ENCODE measurements at places on chromosomes 5 and 9. TPM values are rescaled to one million over a fixed set of nuclear protein-coding genes. Genes with fewer than 3 reads are reported as not detected.
A peak's percentile ranks its signal among the peaks of the same experiment; 100 is the strongest.

The CCDC69 gene
- 68.4 TPM for polyA plus RNA-seq

The DAB2 gene
- polyA plus RNA-seq, result 4.8 TPM

The PCDHA9 gene
- polyA plus RNA-seq, result not detected

The HIGD2A gene
- polyA plus RNA-seq, result 101 TPM

The PCDHAC2 gene
- polyA plus RNA-seq, result not detected

The SV2C gene
- 0.01 TPM for polyA plus RNA-seq

The STC2 gene
- polyA plus RNA-seq, result not detected

The SNCAIP gene
- polyA plus RNA-seq, result not detected

The NTRK2 gene
- polyA plus RNA-seq, result not detected

The SLC34A3 gene
- not detected for polyA plus RNA-seq

The LMX1B gene
- not detected for polyA plus RNA-seq

The CTSL gene
- 18.9 TPM for polyA plus RNA-seq

The PCDHGA6 gene
- not detected for polyA plus RNA-seq

DNA sequence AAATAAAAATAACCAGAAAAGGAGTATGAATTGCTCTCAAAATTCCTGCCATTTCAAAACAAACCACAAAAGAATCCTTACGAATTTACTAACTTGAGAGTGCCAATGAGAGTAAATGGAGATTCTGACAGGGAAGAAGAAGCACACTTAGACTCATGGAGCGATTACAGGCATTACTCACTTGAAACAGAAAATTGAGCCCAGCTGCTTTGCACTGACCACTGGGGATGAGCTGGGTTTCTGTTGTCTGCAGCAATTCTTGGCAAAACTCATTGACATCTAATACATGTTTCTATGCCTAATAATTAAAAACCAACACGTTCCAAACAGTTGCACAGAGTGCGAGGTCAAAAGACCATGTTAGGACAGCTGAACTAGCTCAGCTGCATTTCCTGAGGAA lies 731.6 kb downstream of the DNAH5 start:
- no peak for DNase-seq

- no peak for DNase-seq
Measured at GRCh38 chr9:34428325-34428958, 29.9 kb downstream of the FAM219A start.

DNA sequence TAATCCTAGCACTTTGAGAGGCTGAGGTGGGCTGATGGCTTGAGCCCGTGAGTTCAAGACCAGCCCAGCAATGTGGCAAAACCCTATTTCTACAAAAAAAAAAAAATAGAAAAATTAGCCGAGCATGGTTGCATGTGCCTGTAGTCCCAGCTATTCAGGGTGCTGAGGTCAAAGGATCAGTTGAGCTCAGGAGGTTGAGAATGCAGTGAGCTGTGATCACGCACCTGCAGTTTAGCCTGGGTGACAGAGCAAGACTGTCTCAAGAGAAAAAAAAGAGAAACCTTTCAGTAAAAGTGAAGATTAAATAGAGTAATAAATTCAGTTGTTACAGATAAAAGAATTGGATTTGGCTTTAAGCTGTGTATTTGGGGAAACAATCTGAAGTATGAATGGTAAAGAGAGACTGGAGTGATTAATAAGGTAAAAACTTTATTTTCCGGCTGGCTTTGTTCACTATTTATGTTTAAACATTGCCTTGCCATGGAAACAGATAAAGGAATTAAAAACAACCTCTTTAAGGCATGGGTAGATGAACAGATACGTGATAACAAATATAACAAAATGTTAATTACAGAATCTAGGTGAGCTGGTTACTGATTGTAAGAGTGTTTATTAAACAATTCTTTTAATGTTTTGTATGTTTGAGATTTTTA lies 56.0 kb upstream of the PCAT7 start:
- no peak for DNase-seq

DNA sequence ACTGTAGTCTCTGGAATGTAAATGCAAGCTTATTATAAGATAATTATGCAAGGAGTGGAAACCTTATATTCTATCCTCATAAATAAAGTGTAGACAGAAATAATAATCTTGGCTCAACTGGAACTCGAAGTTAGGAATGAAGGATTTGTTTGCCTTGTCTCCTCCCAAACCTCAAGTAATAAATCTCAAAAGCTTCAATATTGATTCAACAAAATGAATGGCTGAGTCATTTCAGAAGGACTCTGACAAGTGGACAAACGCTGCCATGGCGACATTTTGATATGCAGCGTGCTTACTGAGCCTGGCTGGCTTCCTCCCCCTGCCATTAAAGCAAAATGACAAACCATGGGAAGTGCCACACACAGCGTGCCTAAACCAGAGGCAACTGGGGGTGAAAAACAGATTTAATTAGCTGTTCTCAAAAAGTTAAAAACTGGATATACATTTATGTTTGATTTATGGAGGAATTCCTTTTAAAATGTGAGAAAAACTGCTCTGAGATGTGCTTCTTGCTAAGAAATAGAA lies 10.5 kb upstream of the ADGRV1 start:
- no peak for DNase-seq

GRCh38 chr5:95070453-95070852 lies 214.4 kb downstream of the MCTP1 start:
- DNase-seq, result no peak

DNA sequence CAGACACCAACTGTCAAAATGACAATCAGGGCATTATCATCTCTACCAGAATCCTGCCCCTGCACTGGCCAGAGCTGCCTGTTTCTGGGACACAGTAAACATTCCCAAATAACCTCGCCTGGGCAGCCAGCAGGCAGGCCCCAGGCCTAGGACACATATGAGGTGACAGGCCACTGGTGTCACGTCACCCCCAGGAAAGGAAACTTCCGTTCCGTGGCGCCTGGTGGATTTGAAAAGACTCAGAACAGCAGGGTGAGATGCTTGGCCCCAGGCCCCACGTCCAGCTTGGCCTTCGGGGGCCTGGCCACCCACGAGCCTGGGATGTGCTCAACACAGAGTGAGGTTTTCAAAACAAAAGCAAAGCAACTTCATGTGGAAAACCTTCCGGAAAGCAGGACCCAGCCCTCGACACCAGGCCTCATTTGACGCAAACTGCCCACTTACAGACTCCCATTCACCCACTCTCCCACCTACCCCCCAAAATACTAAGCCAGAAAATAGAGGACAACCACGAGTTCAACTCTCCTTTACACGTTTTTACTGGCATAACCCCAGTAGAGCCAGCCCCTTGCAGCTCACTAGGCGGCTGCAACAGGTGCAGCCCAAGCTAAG lies 1.2 kb downstream of the SEMA4D start:
- DNase-seq, result peak; percentile 45

DNA sequence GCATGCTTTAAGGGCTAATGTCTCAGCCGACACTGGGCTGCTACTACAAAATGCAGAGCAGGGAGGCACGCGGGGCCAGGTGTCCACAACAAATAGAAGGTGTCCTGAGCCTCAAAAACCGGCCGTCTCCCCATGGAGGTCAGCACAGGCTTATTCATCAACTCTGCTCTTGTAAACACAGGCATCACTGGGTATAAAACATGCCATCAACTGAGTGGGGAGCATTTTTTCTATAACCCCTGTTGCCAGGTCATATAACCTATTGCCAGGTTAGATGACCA lies 271.6 kb downstream of the AUH start:
- no peak for DNase-seq

DNA sequence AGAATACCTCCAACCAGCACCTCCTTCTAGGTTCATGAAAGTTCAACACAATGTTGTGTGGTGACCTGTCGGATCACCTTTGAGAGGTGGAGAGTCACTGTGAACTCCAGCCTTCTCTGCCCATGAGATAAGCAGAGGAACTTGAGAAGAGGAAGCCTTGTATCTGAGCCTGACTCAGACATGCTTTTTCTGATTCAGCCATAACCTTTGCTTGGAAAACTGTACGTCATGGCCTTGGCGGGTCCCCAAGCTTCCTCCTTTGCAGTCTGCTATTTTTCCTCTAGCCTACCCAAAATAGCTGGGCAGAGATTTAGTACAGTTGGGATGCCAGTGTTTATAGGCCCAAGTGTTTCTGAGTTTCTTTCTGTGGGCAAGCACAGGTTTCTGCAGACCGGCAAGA lies 274.7 kb downstream of the CETN3 start:
- DNase-seq, result peak; percentile 7

- no peak for DNase-seq
Measured at GRCh38 chr5:3878267-3878666, 282.6 kb downstream of the IRX1 start.

GRCh38 chr5:34728236-34728635 lies 72.1 kb downstream of the RAI14 start:
- DNase-seq, result no peak

DNA sequence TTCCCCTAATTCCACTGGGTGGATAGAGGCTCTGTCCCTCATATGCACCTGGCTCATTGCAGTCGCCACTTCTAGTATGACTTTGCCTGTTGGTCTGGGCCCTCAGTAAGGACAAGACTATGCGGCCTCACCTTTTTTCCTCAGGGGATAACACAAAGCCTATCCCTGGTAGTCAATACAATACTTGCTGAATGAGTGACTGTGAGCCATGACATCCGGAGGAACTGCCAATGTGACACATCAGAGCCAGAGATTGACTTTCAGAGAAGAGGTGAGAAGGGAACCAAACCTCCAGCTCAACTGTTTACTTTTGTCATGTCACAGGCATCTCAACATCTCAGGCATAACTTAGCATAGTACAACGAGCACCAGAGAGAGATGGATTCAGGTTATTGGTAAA lies 371.3 kb downstream of the DMRT2 start:
- DNase-seq, result no peak

- peak; percentile 73 for DNase-seq
Measured at GRCh38 chr9:209143-209758, 5.4 kb upstream of the DOCK8 start.

DNA sequence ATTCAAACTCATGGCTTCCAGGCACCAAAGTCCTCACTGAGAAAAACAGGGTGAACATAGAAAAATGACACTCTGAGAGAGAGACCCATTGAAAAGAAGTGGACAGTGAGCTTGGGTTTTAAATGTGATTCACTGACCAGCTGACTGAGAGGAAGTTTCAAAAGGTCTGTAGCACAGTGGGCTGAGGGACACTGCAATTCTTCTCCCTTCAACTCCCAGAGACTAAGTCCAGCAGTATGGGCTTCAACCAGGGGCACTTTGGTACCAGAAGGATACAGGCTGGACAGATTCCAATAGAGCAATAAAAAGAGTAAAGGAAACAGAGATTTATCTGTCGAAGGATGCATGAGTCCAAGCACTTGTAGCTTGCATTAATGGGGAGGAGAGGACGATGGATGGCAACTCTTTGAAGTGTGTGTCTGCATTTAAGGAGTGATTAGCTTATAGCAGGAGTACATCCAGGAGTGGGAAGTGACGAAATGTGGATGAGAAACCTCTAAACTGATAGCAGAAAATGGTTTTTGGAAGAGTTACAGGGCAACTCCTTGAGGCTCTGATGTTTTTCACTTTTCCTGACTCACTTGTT lies 117.0 kb upstream of the ANKRD55 start:
- peak; percentile 22 for DNase-seq

DNA sequence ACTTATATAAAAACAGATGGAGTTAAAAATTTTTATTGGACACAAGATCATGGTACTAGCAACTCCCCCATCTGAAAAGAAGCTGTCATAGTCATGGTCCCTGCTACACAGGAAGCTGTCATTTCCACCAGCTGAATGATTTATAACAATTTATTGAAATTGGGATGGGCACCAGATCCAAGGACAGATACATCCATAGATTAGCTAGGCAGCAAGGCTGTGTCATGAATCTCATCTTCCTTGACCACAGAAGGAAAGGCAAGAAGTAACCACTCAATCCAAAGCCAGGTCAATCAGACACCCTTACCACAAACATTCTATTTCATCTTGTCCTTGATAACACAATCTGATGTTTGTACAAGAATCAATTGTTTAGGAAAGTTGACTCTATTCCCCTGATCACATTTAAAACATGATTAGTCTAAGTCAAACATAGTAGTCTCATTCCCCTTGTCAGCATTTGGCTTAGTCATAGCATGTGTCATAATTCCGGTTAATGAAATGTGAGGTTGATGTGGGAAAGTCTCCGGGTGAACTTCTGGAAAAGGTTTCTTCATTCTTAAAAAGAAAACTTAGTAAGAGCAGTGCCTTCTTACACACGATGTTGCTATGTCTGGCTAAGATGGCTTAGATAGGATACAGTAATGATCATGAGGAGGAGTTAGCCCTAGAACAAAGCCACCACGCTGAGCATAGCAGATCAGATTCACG lies 462.6 kb upstream of the PAPPA start:
- DNase-seq, result no peak

GRCh38 chr5:142466195-142466971 lies 141.6 kb upstream of the SPRY4 start:
- DNase-seq, result no peak

DNA sequence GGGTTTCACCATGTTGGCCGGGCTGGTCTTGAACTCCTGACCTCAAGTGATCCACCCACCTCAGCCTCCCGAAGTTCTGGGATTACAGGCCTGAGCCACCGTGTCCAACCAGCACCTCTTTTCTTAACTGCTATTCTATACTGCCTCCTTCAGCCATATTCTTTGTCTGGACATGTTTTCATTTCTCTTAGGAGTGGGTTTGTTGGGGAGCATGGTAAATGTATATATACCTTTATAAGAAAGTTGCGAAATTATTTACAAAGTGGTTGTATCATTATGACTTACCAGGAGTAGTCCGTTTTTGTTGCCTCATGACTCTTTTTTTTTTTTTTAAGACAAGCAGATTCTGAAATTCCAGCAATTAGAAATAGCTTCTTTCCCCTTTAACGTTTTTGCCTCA lies 38.7 kb downstream of the CDC42SE2 start:
- no peak for DNase-seq

- DNase-seq, result peak; percentile 93
Measured at GRCh38 chr5:151447174-151448037, at the start of gene SLC36A1. Gene SLC36A1, plus strand, starts transcription at chr5:151447603. Its CDS starts 11,190 bp downstream, at chr5:151458793.

- no peak for DNase-seq
Measured at GRCh38 chr9:12956805-12957204, 182.0 kb downstream of the LURAP1L start.
